ENCODE measurements at places on chromosomes 1 and 21.

DNA sequence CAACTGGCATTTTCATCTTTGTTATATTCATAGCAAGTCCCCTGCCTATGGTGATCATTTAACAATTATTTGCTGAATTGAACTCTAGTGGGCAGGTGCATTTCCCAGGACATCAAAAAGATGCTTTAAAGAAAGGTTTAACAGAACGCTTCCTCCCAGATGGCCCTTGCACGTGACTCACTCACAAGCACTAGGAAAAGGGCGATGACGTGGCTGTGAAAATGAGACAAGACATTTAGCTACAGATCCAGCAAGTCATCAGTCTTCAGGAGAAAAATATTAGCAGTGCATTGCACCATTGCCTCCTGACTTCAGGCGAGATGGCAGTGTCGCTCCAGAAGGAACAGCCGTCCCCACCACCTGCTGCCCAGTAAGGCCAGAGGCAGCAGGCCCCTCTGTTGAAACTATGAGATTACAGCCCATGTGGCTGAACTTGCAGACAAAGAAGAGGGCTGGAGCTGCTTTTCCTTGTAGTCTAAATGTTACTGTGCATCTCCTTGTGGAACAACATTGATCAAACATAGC, 37.2 kb downstream of the DSCAM start:
- DNase-seq, result no peak

DNA sequence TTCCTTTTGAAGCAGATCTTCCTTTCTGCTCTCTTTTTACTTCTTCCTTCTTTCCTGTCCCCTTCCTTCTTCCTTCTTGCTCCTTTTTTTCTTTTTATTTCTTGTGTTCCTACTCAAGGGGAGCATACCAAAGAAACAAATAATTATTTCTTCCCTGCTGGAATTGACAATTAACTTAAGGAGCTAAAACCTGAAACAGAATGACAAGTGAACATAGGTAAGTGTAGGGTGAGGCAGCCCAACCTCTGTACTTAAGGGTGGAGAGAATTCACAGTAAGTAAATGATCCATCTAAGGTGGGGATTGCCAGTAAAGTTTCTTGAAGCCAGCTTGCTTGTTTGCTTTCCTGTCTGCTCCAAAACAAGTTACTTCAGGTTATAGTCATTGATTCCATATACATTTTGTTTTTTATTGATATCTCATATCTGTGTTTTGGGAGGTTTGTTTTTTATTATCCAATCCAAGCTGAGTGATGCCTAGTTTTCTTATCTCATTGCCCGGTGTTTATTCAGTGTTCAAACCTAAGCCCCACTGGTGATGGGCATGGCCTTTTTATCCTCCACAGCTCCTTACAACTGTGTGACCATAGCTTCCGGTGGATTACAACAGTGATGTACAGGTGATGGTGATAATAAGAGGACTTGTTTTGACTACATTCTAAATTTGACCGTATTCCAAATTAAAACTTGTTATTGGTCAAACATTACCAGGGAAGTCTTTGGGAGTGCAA, 133.2 kb upstream of the IVNS1ABP start:
- no peak for DNase-seq

- peak; percentile 3 for DNase-seq
Measured at GRCh38 chr1:78607334-78607927, 12.8 kb upstream of the IFI44L start.

DNA sequence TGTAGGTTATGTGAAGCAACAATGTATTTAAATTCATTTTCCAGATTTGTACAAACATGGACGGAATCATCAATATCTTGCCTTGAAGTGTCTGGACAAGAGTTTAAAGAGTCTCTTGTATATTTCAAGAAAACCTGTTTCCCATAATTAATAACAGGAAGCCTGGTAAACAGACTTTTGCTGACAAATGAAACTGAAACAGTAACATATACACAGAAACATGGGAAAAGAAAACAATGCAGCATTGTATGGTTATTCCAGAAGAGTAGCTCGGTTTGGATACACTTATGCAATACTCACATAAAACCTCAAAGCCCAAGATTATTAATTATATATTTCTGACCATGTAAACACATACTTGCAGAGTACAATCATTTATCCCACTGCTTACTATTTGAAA, 265.5 kb downstream of the PTPRC start:
- no peak for DNase-seq

DNA sequence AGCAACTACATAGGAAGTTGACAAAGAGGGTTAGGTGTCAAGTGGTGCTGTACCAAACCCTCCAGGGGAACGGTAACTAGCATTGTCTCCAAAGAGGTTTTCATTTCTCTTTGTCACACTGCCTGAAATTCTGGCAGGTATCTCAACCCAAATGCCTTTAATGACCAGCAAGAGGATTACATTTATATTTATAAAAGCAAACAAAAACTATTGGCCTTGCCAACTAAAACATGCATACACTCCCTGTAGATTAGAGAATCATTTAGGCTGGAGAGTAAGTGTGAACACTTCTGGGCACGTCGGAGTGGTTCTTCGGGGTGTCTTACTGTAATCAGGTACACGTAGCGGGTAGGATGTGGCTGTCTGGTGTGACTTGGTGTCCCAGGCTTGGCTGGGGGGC, 84.9 kb downstream of the VPS26C start:
- no peak for DNase-seq

DNA sequence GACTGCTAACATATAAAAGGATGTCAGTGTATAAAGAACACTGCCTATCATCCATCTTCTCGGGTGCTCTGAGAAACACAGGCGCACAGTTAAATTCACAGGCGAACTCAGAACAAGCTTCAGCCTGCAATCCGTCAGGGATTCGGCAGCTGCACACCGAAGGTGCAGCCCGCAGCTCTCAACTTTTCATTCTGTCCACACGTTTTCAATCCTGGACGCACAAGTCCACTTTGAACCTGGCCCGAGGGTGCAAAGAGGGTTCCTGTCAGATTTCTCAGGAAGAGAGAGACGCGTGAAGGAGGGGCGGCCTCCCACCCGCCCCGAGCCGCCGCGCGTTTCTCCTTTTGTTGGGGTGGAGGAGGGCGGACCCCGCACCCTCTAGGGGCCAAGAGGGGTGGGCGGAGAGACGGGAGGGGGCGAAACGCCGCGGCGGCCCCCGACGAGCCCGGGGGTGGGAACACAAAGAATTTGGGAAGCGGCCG, 724 bp downstream of the DOCK7 start:
- peak; percentile 23 for DNase-seq

DNA sequence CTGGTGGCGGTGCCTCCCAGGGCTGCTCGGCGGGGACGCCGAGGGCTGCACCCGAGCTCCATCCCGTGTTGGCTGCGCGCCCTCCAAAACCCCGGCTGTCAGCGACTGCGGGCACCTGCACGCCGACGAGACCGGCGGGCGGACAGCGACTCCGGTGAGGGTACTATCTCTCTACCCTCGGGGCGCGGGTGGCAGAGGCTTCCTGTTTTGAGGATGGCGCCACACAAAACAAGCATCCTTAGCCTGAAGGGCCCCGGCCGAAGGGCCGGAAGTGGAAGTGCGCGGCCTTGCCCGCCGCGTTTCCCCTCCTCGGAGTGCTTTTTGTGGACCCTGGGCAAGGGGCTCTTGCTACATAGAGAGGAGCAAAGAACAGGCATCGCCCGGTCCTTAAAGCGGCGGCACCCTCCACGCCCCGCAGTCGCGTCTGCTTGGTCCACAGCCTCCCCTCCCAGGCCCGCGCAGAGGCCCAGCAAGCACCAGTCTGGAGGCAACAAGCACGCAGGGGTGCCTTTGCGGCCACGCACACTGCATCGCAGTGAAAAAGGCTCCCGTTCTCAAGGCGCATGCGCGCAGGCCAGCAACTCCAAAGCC, 561 bp upstream of the COQ8A start:
- peak; percentile 48 for DNase-seq

DNA sequence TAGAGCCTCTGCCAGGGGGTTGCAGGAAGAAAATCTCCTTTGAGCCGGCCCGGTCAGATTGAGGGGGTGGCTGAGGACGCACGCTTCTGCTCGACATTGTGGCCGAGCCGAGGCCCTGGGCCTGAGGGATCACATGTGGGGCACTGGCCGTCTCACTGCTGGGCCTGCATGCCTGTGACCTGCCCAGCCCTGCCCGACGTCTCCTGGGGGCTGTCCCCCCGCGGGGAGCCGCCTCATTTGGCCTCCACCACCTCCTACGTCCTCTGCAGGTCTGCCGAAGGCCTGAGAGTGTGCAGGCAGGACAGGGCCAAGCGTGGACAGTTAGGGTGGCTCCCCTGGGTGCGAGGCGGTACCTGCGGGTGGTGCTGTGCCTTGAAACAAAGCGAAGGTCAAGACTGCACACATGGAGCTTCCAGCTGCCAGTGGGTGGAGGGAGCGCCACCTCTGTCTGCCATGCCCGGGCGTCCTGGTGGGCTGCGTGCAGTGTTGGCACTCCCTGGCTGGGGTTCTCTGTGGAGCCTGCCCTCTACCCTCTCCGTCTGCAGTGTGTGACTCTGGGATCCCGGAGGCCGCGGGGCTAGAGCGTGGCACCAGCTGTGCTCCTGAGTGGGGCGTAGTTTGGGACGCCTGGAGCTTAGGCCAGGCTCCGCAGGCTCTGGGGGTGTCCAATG, 51.7 kb downstream of the PCNT start:
- DNase-seq, result no peak

- no peak for DNase-seq
Measured at GRCh38 chr1:37071829-37072228, 37.5 kb upstream of the GRIK3 start.

- DNase-seq, result no peak
Measured at GRCh38 chr1:15402809-15403450, 6.8 kb upstream of the EFHD2 start.

DNA sequence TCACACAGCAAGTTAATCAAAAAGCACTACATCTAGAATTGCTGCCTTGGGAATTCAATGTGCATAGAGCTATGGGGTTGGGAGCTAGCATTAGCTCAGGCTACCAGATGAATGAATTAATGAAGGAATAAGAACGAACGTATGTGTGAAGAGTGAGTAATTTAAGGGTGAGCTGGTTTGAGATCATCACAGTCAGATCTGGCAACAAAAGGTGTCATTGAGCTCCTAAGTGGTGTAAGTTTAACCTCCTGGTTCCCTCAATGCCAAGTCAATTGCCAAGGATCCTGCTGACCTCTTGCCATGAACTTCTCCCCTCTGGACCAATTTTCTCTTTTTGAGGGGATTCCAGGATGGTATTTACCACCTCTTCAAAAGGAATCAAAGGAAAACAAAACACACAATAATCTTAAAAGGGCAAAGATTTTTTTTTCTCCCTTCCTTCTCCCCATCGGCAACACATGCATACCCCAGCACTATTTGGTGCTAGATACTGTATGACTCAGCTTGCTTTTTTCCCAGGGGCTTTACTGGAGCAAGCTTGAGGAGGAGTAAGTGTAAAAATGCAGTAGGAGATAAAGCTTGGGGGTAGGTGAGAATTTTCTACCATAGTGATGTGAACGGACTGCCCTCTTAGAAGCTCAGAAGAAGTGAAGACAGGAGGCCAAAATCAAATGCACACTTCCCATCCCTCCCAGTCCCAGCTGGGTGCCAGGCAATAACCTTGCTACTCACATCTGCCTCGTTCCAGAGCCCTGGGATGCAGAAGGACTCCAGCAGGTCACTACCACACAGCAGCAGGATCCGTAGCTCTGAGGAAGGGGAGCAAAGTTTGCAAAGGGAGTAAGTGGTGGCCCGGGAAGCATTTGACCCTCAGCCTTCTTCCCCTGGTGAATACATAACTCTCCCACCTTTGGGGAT, 92.0 kb downstream of the LAMC2 start:
- no peak for DNase-seq

GRCh38 chr1:169102567-169102966, 3.9 kb upstream of the ATP1B1 start:
- DNase-seq, result no peak

- no peak for DNase-seq
Measured at GRCh38 chr21:31383770-31384169, 39.7 kb upstream of the TIAM1 start.

DNA sequence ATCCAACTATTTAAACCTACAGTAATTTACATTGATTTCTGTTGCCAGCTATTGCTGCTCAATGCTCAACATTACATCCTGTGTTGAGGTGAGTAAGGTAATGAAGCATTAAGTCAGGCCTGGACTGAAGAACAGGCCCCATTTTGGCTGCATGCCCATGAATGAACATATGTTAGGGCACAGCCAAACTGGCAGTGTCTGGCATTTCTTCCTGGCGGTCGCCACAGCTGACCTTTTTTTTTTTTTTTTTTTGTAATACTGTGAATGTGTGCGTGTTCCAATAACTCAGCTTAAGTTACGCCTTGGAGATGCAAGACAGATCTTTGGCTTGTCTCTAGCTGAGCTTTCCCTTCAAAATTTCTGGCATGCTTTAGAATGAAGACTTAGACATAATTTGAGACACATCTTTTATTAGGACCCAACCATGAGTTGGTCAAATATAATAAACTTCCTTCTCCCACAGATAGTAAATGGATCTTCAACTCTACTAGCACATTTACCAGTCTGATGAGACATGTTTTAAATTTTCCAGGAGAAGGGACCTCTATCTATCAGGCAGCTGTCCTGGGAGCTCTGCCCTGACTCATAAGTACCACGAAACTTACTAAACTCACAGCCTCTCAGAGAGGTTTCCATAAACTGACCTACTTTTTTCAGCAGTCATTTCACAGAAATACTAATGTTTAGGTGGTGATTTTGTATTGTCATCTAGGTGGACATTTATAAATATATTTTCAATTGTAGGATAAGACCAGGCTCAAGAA, 341.1 kb upstream of the RUNX1 start:
- no peak for DNase-seq

GRCh38 chr1:100308777-100309176, 42.8 kb downstream of the RTCA start:
- DNase-seq, result no peak

DNA sequence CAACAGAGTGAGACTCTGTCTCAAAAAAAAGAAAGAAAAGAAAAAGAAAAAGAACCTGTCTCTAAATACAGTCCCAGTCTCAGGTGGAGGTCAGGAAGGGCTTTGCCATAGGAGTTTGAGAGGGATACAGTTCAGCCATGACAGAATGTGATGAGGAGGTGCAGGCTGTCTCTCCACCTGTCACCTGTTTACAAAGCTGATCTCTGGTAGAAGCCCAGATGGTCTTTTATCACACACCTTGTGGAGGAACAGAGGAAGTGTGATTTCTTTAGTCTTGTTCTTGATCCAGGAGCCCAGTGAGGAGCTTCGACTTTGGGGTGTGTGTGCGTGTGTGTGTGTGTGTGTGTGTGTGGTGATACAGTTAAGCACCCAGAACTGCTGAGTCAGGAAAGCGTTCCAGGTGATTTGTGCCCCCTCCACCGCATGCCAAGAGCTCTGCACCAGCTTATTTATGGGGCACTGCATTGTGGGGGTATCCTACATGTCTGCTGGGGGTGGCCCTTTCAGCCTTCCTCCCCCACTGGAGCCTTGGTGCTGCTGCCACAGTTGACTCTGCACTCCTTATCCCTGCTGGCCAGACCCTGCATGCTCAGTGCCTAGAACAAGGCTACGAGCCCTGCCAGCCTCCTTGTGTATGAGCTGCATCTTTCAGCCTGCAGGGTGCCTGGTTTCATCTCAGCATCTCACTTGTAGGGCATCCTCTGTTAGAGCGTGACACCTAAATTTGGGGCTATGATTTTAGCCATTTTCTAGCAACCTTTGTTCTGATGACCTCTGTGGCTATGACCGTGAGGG, 19.3 kb downstream of the DOP1B start:
- DNase-seq, result no peak
